ENCODE measurements at places on chromosomes 2 and 18.

DNA sequence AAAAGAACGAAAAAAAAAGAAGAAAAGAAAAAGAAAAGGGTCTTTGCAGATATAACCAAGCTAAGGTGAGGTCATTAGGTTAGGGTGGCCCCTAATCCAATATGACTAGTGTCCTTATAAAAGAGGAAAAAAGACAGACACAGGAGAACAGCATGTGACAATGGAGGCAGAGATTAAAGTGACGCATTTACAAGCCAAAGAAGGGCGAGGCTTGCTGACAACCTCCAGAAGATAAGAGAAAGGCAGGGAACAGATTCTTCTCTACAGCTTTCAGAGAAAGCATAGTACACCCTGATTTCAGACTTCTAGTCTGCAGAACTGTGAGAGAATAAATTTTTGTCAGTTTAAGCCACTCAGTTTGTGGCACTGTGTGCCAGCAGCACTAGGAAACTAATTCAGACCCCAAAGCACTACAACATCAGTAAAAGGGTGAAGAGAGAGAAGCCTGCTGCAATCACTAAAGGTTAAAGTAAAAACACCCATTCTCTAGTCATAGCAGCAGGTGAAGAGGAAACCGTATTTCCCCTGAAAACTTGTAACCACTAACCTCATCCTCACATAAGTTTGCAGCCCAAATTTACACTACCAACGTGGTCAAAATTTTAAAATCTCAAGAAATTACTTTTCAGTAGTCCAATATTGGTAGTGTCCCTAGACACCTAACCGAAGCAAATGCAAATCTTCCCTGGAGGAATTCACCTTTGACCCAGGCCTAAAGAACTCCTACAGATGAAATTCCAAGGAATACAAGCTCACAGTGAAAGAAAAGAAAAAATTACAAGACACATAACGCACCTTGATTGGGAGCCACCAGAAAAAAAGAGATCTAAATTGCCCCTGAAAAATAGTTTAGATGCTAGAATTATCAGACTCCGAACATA is 17.5 kb downstream of the REEP1 start:
- DNase-seq, result no peak

GRCh38 chr2:240803191-240803590 is 16.8 kb downstream of the KIF1A start:
- DNase-seq, result no peak

DNA sequence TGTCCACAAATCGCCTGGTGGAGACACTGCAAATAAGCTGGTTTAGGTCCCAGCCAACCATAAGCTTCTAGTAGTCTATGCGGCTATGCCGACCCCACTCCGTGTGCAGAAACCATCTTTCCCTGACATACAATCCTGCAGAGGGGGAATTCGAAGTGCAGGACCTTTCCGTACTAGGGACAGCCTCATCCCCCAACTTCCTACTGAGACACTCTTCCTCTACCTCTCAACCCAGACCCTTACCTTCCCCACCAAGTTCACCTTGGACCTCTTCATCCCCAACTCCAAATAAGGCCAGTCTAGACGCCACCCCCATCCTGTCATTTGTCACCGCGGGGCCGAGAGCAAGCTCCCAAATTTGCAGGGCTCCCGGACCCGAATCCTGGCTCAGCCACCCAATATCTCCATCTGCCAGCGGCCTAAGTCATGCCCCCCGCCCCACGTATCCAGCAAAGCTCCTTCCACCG is 496 bp downstream of the SUCLG1 start:
- DNase-seq, result no peak

- DNase-seq, result no peak
These were observed 235.8 kb downstream of the MREG start for GRCh38 chr2:215777465-215778044.

DNA sequence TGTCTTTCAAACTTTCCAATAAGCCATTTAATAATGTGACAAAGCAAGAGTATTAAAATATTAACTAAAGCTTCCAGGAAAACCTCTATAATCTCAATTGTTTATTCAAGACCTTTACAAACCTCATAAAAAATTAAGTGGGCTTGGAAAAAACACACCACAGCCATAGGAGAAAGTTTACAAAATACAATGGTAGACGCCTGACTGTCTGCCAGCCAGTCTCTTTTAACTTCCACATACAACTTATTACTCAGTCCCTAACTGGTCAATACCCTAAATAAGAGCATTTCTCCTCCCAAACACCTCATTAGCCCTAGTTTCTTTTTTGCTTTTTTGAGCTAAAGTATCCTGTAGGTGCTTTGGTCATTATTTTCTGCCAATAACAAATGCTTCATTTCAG is 247.4 kb upstream of the CYP26B1 start:
- DNase-seq, result no peak

GRCh38 chr2:5976531-5977065 is 284.4 kb downstream of the SOX11 start:
- DNase-seq, result no peak

- no peak for DNase-seq
These were observed 425.7 kb downstream of the LRATD1 start for GRCh38 chr2:15058015-15058720.

DNA sequence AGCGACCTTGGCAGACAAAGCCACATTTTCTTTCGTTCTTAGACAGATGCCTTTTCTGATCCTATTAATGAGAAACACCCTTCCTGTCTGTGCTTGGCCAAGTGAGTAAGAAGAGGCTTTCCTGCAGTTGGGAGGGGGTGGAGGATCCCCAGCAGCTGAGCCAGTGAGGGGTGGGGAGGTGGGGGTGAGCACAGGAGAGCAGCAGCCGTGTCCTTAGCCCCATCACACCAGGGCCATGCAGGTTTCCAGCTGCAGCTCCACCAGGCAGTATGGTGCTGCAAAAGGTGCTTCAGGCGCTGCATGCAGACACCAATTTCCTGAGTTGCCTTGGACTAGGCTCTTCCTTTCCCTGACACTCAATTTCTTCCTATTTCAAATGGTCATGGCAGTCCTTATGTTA is 123.3 kb upstream of the SIX2 start:
- no peak for DNase-seq

DNA sequence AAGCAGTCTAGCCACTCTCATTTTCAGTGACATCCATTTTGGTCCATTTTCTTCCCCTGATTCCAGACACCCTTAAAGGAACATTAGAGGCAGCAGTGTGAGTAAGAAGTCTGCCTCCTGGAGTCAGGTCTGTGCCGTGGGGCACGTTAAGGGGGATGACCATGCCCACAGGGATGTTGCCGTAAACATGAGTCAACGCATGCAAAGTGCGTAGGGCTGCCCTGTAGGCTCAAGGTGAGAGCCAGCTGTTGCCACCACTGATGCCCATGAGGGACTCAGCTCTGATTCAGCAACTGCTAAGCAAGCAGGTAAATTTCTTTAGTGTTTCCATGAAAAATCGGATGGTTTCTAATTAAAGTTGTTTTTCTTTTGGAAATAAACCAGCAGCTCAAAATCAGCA is 61.4 kb upstream of the TFCP2L1 start:
- no peak for DNase-seq

GRCh38 chr2:85174943-85175342 is 41.8 kb downstream of the TCF7L1 start:
- DNase-seq, result no peak

DNA sequence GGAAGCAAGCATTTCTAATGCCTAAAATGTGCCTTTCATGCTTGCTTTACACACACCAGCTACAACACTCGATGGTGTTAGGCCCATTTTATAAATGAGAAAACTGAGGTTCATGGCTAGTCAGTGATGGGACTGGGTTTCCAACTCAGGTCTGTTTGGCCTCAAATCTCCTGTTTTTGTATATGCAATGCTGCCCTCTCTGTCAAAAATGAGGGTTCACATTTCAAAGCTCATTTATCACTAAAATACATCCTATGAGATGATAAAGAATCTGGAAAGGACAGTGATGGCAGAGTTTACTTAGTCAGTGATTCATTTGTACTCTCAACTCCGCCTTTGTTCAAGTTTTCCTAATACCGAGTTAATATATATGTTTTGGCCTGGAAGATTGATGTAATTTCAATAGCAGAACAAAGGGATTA is 92.3 kb downstream of the KCTD1 start:
- no peak for DNase-seq

- DNase-seq, result no peak
These were observed 37.8 kb upstream of the MALL start for GRCh38 chr2:110153416-110153815.

- DNase-seq, result no peak
These were observed 311.0 kb upstream of the THUMPD2 start for GRCh38 chr2:40090044-40090443.

DNA sequence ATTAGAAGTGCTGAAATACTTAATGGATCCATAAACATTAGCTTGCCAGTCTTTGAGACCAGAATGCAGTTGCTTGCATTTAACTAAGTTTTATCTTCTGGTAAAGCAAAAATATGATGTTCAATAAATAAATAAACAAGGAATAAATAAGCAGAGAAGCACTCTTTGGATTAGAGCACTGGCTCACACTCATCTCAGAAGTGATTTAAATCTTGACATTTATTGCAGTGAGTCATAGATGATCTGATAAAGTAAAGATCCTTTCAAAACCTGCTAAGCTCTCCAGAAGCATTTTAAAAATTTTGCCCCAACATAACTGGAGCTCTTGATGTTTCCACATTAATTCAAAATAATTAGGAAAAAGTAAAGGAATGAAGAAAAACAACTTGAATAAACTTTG is 66.8 kb downstream of the KYNU start:
- DNase-seq, result no peak

- DNase-seq, result no peak
These were observed 48.8 kb upstream of the ITSN2 start for GRCh38 chr2:24409171-24409570.

DNA sequence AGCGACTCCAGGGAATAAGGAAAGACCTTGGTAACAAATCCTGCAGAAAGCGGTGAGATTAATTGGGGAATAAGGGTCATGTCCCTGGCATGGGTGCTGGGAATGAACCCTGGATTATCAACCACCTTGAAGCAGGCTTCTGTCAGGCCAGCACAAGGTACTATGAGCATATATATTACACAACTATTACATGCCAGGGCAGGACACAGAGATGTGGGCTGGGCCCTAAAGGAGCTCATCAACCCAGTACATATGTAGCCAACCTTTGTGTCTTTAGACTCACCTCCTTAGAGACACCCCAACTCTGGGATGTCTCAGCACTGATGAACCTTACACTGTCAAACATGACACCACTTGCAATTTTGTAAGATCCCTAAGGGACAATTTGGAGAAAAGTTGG is 3.4 kb downstream of the SFXN5 start:
- no peak for DNase-seq
